AG04449 (cell line): ENCODE measurements at places on chromosomes 3 and 15.

- no peak for DNase-seq
These were observed 100.4 kb upstream of the NR2E3 start for GRCh38 chr15:71709808-71710418.

DNA sequence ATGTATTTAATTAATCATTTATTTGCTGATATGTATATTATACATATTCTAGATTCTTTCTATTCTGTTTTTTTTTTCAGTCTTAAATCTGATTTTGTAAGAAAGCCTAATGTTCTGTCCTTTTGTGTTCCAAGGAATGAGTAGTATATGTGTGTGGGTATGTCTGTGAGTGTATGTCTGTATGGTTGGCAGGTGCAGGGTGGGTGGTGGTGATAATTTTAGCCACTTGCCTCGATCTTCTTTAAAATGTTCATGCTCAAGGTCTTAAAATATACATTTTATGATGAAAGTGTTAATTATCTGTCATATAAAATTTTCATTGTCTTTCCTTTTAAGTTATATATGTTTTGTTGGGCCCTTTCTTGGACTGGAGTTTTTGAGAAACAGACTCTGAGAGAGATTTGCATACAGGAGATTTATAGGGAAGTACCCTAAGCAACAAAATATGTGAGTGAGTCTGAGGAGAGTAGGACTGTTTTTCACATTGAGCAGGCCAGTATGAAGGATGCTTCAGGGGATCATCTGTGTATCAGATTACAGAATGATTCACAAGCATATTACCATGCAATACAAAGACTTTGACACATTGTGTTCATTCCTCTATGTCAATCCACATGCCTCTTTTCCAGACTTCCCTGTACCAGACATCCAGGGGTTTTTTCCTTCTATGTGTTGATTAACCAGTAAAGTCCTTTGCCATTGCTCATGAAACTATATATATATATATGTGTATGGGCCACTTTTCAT lies 211.0 kb upstream of the DPPA4 start:
- DNase-seq, result no peak

DNA sequence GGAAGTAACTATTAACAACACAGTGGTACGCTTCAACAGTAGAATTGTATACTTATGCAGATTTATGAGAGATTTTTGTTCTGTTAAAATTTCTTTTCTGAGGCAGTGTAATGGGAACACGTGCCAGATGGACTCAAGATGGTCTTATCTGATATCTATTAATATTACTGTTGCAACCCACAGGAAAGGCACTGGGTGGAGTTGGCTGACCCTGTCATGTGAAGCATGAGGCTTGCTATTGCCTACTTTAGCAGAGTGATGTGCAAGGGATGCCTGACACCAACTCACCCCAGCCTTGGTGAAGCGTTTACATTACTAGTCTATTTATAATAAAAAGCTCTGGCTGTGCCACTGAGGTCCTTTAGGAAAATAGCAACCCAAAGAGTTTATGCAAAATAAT lies 19.8 kb upstream of the ARNT2 start:
- DNase-seq, result no peak

- no peak for DNase-seq
These were observed 9.1 kb upstream of the HDAC11 start for GRCh38 chr3:13470894-13471574.

DNA sequence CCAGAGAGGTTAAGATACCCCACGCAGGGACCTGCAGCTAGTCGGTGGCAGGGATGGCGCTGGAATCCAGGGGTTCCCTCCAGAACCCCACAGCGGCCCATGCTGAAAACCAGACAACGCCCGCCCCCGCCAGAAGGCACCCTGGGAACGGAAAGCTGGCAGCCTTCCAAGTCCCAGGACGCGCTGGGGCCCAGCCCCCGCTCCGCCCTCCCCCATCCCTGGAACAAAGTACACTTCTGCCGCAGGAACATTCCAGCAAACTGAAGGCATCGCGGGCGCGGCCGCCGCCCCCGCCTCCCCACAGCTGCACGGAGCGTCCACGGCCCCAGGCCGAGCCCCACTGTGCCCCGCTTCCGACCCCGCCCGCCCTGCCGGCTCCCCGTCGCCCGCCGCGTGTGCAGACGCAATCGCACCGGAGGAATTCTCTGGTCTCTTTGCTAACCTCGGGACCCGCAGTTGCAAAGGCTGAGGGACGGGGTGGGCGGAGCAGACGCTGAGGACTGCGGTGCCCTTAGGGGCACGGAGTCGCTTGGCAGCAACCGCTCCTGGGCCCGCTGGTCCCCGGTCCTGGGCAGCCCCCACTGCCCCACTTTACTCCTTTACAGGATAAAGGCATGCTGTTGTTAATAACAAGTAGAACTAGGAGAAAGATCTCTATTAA lies 44.8 kb upstream of the RNU6-1 start:
- DNase-seq, result no peak

GRCh38 chr3:38214560-38214959 lies 49.2 kb downstream of the OXSR1 start:
- no peak for DNase-seq

- DNase-seq, result no peak
These were observed 148.1 kb downstream of the KLHL25 start for GRCh38 chr15:85646538-85647091.

GRCh38 chr3:141796889-141797781 lies 33.9 kb downstream of the GRK7 start:
- no peak for DNase-seq

GRCh38 chr3:198093112-198093679 lies 133.2 kb downstream of the LMLN start:
- no peak for DNase-seq

DNA sequence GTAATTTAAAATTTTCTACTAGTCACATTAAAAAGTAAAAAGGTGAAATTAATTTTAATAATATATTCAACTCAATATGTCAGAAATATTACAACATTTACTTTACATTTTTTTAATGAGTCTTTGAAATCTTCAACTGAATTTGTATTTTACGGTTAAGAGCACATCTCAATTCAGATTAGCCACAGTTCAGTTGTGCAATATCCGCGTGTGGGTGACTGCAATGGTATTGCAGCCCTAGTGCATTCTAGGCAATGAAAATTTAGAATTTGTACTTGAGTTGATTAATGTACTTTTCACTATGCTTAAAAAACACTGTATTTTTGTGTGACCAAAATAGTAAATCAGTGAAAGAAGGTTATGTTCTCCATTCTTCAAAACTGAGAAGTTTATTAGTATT lies 57.3 kb downstream of the CEP63 start:
- no peak for DNase-seq

- no peak for DNase-seq
These were observed 19.2 kb downstream of the LIMD1 start for GRCh38 chr3:45613791-45614190.

- no peak for DNase-seq
These were observed 18.4 kb upstream of the RAD18 start for GRCh38 chr3:8981700-8982099.

DNA sequence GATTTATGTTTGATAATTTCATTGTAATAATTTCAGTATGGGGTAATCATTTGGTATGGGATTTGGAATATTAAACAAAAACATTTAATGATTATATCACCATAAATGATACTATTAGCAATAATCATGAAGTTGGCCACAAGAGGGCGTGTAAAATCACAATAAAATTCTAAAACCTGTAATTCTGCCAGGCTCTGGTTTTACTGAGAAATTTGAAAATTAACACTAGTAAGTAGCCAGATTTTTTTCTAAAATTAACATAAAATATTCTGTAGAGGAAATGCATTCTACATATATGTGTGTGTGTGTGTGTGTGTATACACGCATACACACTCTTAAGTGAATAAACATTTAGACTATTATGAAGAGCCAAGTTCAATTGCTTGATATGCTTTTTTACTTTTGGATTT lies 40.5 kb downstream of the FEZF2 start:
- DNase-seq, result no peak

DNA sequence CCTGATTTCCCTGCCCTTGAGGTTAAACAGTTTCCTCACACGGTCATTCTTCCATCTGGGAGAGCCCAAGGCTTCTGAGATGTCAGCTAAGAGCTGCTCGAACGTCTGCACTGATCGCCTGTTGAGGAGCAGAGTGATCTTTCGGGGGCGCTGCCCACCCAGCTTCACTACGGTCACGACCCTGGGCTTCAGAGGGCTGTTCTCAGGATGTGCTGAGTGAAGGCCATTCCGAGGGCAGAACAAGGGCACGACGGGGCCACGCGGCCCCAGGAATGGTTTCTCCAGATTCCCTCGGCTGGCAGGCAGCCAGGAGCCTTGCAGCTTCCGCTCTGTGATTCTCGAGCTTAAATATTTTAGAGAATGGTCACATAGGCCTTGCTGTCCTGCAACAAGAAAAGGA lies 25.7 kb downstream of the DCLK3 start:
- DNase-seq, result no peak

DNA sequence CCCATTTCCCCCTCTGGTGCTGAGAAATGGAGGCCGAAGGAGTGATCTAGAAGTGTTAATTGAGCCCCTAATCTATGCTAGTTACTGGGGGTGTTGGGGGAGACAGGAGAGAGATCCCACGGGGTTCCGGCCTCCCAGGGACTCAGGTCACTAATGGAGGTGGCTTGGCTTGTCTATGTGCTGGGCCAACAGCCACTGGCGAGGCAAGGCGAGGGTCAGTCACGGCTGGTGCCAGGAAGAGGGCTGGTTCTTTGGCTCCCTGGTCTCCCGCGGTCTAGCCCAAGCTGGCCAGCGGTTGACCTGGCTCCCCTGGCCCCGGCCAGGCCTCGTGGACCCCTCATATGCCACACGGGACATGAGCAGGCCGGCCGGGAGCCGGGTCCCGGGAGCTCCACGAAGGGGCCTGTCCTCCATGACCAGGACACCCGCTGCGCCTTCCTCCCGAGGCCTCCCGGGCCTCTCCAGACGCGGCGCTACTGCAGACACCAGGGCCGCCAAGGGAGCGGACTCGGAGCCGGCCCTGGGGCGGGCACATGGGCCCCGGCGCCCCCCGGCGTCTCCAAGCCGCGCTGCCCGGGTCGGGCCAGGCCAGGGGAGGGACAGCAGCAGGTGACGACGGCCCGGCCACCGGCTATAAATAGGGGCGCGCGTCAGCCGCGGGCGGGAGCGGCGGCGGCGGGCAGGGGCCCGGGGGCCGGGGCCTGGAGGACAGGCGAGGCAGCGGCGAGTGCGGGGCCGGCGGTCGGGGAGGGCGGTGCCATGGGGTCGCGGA lies at the start of gene ALPK3:
Gene ALPK3, plus strand, starts transcription at position 663 of the 772 bp plus-strand sequence. Its CDS starts 97 bp downstream, at position 760.
- DNase-seq, result no peak

- no peak for DNase-seq
These were observed 33.4 kb downstream of the IL12A start for GRCh38 chr3:160022068-160022467.

GRCh38 chr15:53791581-53791980 lies 32.1 kb upstream of the WDR72 start:
- no peak for DNase-seq

- no peak for DNase-seq
These were observed 4.8 kb downstream of the CLSTN2 start for GRCh38 chr3:139939681-139940190.

GRCh38 chr15:88179562-88179961 lies 77.0 kb downstream of the NTRK3 start:
- no peak for DNase-seq

- no peak for DNase-seq
These were observed 159.7 kb upstream of the ARHGEF26 start for GRCh38 chr3:153961494-153961893.

GRCh38 chr3:122979211-122979610 lies 48.4 kb downstream of the SEMA5B start:
- no peak for DNase-seq

- no peak for DNase-seq
These were observed 22.1 kb downstream of the PPP2R3A start for GRCh38 chr3:135987661-135988060.

GRCh38 chr3:101701696-101702634 lies 15.4 kb upstream of the RPL24 start:
- DNase-seq, result no peak

DNA sequence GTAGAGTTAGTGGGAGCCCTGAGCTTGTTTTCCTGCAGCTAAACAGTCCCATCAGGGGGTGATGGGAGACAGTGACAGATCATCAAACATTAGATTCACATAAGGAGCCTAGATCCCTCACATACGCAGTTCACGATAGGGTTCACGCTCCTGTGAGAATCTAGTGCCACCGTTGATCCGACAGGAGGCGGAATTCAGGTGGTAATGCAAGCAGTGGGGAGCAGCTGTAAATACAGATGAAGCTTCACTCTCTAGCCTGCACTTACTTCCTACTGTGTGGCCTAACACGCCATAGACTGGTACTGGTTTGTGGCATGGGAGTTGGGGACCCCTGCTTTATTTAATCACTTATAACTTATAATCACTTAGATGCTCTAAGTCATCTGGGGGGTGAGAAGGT lies 179.1 kb downstream of the AKAP13 start:
- DNase-seq, result no peak

GRCh38 chr15:88220443-88221335 lies 35.9 kb downstream of the NTRK3 start:
- no peak for DNase-seq

DNA sequence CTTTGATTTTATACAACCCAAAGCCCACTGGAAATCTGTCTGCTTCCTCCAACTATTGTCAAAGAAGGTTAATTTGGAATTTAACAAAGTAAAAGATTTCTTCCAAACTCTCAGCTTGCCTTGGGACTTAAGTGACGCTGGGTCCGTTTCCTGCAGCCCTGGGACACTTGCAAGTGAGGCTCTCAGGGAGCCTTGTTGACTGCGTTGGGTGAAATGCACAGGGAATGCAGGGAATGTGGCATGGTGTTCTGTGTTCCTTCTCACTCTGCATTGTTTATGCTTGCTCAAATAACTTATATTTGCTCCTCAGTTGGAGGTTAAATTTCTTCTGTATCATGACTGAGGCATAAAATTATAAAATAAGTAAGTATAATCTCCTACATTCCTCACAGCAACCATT lies 60.9 kb upstream of the TJP1 start:
- DNase-seq, result no peak

- no peak for DNase-seq
These were observed 290.5 kb downstream of the SHOX2 start for GRCh38 chr3:157815739-157816138.

GRCh38 chr15:68506071-68506470 lies 72.7 kb upstream of the CORO2B start:
- no peak for DNase-seq

DNA sequence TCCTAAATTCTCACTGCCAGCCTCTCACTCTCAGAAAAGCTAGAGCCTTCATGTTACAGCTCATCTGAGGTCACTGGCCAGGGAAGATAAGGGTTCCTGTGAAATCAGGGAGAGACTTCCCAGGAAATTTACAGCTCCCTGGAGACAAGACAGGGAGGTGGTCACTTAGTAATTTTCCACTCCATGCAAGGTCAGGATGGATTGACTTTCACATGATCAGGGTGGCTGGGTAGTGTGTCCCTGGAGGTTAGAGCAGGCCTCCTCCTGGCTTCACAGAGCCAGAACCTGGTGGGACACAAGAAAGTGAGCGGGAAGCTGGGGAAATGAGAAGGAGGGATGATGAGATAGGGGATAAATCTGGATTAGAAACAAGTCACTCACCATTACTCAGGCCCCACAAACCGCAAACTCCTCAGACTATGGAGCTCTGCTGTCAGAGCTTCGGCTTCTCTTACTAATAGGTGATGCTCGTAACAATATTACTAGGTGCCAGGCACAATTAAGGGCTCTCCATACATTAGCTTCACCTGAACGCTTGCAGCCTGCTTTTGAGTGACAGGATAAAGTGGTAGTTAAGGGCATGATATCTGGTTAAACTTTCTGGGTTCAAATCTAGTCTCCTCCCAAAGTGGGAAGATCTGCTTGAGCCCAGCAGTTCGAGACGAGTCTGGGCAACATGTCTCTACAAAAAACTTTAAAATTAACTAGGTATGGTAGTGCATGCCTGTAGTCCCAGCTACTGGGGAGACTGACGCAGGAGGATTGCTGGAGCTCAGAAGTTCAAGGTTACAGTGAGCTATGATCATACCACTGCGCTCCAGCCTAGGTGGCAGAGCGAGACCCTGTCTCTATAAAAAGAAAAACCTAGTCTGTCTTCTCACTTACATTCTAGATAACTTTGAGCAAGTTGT lies 24.9 kb downstream of the DUOX2 start:
- no peak for DNase-seq
